ENCODE measurements at places on chromosomes 16 and 17.

DNA sequence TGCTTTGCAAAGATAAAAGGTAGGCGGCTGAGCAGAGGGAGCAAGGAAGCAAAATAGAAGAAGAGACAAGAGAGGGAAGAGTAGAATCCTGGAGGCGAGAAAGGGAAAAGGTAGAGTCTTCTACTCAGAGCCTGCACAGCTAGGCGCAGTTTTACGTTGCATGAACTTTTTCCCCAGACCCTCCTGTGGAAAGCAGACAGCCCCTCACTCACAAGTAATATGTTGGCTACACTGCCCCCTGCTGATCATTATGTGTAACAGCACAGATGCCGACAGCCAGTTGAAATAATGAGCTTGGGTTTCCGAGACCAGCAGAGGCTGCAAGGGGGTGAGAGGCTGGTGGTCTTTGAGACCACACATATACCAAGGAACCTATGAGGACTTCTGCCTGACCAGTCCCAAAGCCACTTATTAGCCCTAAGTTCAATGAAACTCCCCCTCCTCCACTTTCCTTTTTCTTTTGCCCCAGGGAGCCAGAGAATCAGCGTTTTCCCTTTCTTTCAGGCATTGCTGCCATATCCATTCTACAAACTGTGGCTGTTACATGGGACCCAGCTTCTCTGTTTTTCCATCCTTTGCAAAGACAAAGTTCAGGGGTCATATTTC, 22.5 kb upstream of the CMTR2 start:
- no peak for DNase-seq

GRCh38 chr17:19546289-19547065, 12.8 kb downstream of the SLC47A1 start:
- no peak for DNase-seq

DNA sequence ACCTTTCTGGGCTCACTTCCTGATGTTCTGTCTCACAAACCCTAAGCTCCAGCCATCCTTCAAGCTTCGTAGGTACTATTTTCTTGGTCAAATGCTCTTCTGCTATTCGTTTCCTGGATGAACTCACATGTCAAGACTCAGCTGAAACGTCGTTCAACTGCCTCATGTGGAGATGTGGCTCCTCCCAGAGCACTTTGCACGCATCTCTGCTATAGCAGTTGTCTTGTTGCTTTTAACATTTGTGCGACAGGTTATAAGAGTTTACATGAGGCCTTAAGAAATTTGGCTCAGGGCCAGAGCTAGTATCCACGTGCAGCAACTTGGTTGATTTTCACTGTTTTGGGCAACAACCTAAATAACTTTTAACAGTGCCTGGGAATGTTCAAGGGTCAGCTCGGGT, 2.8 kb upstream of the KRT40 start:
- DNase-seq, result no peak

DNA sequence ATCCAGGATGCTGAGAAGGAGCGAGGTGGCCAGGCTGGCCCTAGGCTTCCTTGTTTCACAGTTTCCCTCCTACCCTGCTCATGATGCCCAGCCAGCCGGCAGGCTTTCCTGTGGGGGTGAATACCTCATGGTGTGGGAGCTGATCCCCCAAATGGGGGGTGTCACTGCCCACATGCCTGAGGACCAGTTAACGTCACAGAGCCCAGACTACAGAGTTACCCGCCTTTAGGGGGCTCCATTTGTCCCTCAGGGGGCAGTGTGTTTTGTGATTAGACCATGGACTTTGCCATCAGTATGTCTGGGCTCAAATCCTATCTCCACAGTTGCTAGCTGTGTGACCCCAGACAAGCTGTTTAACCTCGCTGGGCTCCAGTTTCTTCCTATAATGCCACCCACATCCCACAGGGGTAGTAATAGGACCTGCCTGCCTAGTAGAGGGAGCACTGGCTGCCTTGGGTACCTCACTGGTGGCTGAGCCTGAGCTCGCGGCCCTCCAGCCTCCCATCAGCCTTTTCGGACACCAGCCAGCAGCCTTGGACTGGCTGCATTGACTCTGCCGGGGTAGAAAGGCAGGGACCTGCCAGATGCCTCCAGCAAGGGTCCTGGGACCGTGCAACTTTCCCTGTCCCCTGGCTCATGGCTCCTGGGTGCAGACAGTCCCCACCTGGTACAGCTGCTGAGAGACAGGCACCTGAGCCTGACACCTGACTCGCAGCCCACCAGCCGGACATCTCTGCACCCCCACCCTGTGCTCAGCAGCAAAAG, 87.5 kb upstream of the GSE1 start:
- DNase-seq, result no peak

- no peak for DNase-seq
Observed at GRCh38 chr17:69516911-69517310, 102.4 kb downstream of the MAP2K6 start.

- no peak for DNase-seq
Observed at GRCh38 chr17:9235346-9235745, 214.0 kb downstream of the NTN1 start.

DNA sequence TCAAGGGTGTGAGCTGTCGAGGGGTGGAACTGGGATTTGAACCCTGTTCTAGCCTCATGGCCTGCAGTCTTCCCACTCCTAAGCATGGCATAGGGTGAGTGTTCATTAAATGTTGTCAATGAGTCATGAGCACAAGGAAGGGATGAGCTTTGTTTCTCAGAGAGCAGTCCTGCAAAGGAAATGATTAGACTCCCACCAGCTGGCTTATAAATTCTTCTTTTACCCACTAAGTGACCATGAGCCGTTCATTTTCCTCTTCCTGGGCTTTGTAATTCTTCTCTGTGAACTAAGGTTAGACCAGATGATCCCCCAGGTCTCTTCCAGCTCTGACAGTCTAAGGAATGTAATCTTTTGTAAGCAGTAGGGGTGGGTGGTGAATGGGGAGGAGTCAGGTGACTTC, 47.9 kb upstream of the HNF1B start:
- no peak for DNase-seq

All from effector memory CD4-positive, alpha-beta T cell (primary cell).